ENCODE measurements at places on chromosomes 12 and 14. TPM values are rescaled to one million over a fixed set of nuclear protein-coding genes. Genes with fewer than 3 reads are reported as not detected.

DLGAP5 gene
- total RNA-seq, result not detected

ESRRB gene
- not detected for total RNA-seq

ENDOU gene
- total RNA-seq, result not detected

VAMP1 gene
- 5.9 TPM for total RNA-seq

CPM gene
- 35.0 TPM for total RNA-seq

TMEM119 gene
- 5.9 TPM for total RNA-seq

CLEC6A gene
- total RNA-seq, result not detected

- no peak for DNase-seq
- no peak overlapping the region for H3K4me3 ChIP-seq
- H3K36me3 ChIP-seq, result no peaks in the 10 kb centered on the region
- H3K27me3 ChIP-seq, result no peaks in the 10 kb centered on the region
- H3K27ac ChIP-seq, result no peak overlapping the region
Measured at GRCh38 chr12:5923751-5924150, 21.3 kb downstream of the ANO2 start.

DNA sequence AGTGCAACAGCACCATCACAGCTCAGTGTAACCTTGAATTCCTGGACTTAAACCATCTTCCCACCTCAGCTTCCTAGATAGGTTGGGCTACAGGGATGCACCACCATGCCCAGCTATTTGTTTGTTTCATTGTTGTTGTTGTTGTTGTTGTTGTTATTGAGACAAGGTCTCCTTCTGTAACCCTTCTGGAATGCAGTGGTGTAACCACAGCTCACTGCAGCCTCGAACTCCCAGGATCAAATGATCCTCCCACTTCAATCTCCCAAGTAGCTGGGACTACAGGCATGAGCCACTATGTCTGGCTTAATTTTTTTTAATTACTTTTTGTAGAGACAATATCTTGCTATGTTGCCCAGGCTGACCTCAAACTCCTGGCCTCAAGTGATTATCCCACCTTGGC is 1.2 kb upstream of the NEMP1 start:
- no peak overlapping the region for H3K4me3 ChIP-seq
- H3K4me1 ChIP-seq, result peaks cover 14% of the 10 kb centered on the region
- DNase-seq, result no peak
- no peaks in the 10 kb centered on the region for H3K27me3 ChIP-seq
- H3K36me3 ChIP-seq, result no peaks in the 10 kb centered on the region
- H3K27ac ChIP-seq, result no peak overlapping the region

GRCh38 chr12:42763682-42764081 is 174.1 kb upstream of the PRICKLE1 start:
- no peaks in the 10 kb centered on the region for H3K36me3 ChIP-seq
- H3K27ac ChIP-seq, result no peak overlapping the region
- H3K4me3 ChIP-seq, result no peak overlapping the region

DNA sequence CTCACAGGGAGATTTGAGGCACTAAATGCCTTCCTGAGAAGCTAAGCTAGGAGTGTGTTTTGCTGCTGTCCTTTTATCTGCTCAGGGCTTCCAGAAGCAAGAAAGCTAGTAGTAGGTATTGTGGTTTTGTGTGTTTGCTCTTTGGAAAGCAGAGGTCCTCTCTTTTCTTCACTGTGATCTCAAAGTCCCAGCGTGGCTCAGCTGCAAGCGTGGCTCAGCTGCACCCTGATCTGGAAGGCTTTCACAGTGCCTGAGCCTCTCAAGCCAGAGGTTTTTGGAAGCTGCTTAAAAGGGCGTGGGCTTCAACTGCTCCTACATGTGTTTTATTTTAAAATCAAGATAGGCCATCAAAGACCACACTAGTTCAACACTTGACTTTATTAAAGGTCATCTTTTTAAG is 337.4 kb upstream of the RGS6 start:
- H3K27ac ChIP-seq, result no peak overlapping the region
- no peaks in the 10 kb centered on the region for H3K36me3 ChIP-seq
- no peak overlapping the region for H3K4me3 ChIP-seq
- peaks cover 8% of the 10 kb centered on the region for H3K4me1 ChIP-seq

GRCh38 chr12:129067491-129067890 is 214.2 kb downstream of the GLT1D1 start:
- no peak overlapping the region for H3K27ac ChIP-seq
- no peaks in the 10 kb centered on the region for H3K36me3 ChIP-seq
- DNase-seq, result no peak
- H3K27me3 ChIP-seq, result no peaks in the 10 kb centered on the region

DNA sequence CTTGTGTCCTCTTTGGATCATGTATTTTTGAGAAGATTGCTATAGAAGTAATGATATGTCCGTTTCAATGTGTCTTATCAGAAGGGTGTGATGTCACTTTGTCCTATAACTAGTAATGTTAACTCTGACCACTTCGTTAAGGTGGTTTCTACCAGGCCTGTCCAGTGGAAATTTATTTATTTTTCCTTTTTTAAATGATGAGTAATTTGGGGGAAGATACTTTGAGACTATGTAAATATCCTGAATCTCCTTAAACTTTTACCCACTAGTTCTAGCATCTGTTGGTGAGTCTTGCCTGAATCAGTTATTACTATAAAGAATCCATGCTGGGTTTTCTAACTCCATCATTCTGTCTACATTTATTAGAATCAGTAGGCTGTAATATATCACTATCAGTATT is 15.3 kb downstream of the EP400 start:
- no peaks in the 10 kb centered on the region for H3K27me3 ChIP-seq
- no peak overlapping the region for H3K4me3 ChIP-seq
- H3K27ac ChIP-seq, result no peak overlapping the region
- peaks cover 10% of the 10 kb centered on the region for H3K4me1 ChIP-seq

- no peaks in the 10 kb centered on the region for H3K27me3 ChIP-seq
- H3K27ac ChIP-seq, result no peak overlapping the region
- no peaks in the 10 kb centered on the region for H3K36me3 ChIP-seq
Measured at GRCh38 chr14:74190927-74191575, 48.2 kb upstream of the VSX2 start.

DNA sequence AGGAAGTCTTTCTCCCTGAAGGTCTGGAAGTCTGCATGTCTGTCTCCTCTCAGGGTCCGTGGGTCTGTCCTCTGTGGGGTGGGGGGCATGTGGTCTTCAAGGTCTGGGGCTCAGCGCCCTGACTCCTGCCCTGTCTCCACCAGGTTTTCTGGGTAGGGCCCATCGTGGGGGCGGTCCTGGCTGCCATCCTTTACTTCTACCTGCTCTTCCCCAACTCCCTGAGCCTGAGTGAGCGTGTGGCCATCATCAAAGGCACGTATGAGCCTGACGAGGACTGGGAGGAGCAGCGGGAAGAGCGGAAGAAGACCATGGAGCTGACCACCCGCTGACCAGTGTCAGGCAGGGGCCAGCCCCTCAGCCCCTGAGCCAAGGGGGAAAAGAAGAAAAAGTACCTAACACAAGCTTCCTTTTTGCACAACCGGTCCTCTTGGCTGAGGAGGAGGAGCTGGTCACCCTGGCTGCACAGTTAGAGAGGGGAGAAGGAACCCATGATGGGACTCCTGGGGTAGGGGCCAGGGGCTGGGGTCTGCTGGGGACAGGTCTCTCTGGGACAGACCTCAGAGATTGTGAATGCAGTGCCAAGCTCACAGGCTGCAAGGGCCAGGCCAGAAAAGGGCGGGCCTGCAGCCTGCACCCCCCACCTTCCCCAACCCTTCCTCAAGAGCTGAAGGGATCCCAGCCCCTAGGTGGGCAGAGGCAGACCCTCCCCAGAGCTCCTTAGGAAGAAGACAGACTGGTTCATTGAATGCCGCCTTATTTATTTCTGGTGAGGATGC is 3.4 kb downstream of the AQP5 start:
- no peaks in the 10 kb centered on the region for H3K36me3 ChIP-seq
- H3K27me3 ChIP-seq, result peaks cover 9% of the 10 kb centered on the region
- peaks cover 47% of the 10 kb centered on the region for H3K4me1 ChIP-seq
- H3K27ac ChIP-seq, result no peak overlapping the region
- no peak for DNase-seq
- no peak overlapping the region for H3K4me3 ChIP-seq

DNA sequence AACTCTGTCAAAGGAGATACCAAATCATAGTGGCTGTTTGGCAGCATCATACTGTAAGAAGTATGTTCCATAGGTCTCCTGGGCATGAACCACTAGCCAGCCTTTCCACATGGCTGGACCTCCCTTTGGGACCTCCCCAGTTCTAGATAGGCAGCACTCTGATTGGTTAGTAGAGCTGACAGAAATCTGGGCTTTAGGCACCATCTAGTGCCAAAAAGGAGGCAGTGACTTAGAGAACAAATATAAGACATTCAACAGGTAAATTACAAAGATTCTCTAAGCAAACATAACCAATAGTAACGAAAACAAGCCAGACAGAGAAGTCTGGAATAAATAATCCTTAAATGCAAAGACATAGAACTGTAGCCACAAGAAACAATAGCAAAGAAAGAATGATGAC is 148.0 kb upstream of the PDE3A start:
- H3K27me3 ChIP-seq, result no peaks in the 10 kb centered on the region
- no peaks in the 10 kb centered on the region for H3K4me1 ChIP-seq
- H3K27ac ChIP-seq, result no peak overlapping the region

- H3K4me3 ChIP-seq, result no peak overlapping the region
- H3K36me3 ChIP-seq, result no peaks in the 10 kb centered on the region
- peaks cover 28% of the 10 kb centered on the region for H3K4me1 ChIP-seq
- no peak for DNase-seq
- H3K27me3 ChIP-seq, result no peaks in the 10 kb centered on the region
Measured at GRCh38 chr14:39264558-39264957, 30.8 kb downstream of the MIA2 start.

DNA sequence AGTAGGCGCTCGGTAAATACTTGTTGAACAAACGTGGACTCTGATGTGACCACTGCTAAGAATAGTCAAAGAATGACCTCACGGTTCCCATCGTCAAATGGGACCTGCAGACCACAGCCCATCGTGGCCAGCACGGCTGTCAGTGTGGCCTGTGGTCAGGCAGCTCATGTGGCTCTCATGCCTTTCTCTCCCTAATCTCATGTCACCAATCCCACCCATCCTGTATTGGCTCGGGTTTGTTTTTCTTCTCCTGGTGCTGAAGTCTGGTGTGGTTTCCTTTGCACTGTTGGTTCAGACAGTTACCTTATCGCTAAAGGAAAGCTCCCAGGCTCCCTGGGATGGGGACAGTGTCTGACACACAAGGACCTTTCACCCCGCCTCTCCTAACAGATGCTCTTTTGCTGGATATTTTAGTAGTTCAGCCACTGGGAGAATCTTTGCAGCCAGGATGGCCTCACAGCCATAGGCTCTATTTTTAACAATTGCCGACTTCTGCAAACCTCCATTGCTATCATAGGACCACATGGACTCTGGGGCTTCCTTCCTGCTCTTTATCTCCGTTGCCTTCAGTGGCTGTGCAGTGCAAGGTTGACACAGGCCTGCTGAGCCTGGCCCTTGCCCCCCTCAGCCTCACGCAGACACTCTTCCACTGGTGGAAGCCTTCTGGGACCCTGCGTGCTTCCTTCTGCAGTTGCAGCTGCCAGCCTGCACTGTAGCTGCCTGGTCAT is 293.1 kb upstream of the FKBP4 start:
- H3K27ac ChIP-seq, result no peak overlapping the region
- H3K4me1 ChIP-seq, result no peaks in the 10 kb centered on the region
- no peaks in the 10 kb centered on the region for H3K27me3 ChIP-seq
- H3K36me3 ChIP-seq, result no peaks in the 10 kb centered on the region

- DNase-seq, result no peak
- no peaks in the 10 kb centered on the region for H3K27me3 ChIP-seq
- no peaks in the 10 kb centered on the region for H3K36me3 ChIP-seq
- no peak overlapping the region for H3K4me3 ChIP-seq
Measured at GRCh38 chr12:6234906-6235305, 34.7 kb downstream of the CD9 start.

GRCh38 chr14:90969531-90970166 is 90.8 kb downstream of the RPS6KA5 start:
- H3K27me3 ChIP-seq, result no peaks in the 10 kb centered on the region
- no peak overlapping the region for H3K4me3 ChIP-seq
- no peak for DNase-seq
- H3K36me3 ChIP-seq, result no peaks in the 10 kb centered on the region
- H3K27ac ChIP-seq, result no peak overlapping the region

DNA sequence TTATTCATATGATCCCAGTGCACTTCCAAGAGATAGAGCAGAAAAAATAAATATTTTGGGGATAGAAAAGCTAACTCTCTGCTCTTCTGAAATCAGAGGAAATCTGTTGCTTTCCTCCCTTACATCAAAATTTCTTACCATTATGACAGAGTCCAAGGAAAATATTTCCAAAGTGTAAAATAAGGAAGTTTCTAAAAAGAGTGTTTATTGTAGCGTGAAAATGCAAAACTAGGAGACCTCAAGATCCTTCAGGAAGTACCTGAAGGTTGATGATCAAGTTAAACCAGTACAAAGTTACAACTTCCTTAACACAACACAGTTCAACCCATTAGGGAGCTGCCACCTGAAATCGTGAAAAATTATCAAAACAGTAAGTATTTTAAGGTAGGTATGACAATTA is at the start of gene OR6C2:
Gene OR6C2 (plus strand): TSS at position 301 of the 400 bp plus-strand sequence. CDS start 8,138 bp downstream, outside the sequence.
- no peak within 1 kb of the TSS for H3K27ac ChIP-seq
- H3K36me3 ChIP-seq, result no peaks in the 10 kb centered on the region
- DNase-seq, result no peak
- no peak within 1 kb of the TSS for H3K4me3 ChIP-seq

GRCh38 chr12:131923260-131923659 is 5.8 kb upstream of the PUS1 start:
- H3K36me3 ChIP-seq, result peaks cover 15% of the 10 kb centered on the region
- peaks cover under 1% of the 10 kb centered on the region for H3K4me1 ChIP-seq
- no peak overlapping the region for H3K27ac ChIP-seq
- DNase-seq, result no peak
- H3K4me3 ChIP-seq, result no peak overlapping the region
- no peaks in the 10 kb centered on the region for H3K27me3 ChIP-seq

GRCh38 chr12:87866578-87867292 is 162.5 kb downstream of the C12orf50 start:
- no peak overlapping the region for H3K27ac ChIP-seq
- H3K27me3 ChIP-seq, result no peaks in the 10 kb centered on the region
- H3K4me3 ChIP-seq, result no peak overlapping the region
- no peaks in the 10 kb centered on the region for H3K36me3 ChIP-seq
- no peaks in the 10 kb centered on the region for H3K4me1 ChIP-seq
- DNase-seq, result no peak

DNA sequence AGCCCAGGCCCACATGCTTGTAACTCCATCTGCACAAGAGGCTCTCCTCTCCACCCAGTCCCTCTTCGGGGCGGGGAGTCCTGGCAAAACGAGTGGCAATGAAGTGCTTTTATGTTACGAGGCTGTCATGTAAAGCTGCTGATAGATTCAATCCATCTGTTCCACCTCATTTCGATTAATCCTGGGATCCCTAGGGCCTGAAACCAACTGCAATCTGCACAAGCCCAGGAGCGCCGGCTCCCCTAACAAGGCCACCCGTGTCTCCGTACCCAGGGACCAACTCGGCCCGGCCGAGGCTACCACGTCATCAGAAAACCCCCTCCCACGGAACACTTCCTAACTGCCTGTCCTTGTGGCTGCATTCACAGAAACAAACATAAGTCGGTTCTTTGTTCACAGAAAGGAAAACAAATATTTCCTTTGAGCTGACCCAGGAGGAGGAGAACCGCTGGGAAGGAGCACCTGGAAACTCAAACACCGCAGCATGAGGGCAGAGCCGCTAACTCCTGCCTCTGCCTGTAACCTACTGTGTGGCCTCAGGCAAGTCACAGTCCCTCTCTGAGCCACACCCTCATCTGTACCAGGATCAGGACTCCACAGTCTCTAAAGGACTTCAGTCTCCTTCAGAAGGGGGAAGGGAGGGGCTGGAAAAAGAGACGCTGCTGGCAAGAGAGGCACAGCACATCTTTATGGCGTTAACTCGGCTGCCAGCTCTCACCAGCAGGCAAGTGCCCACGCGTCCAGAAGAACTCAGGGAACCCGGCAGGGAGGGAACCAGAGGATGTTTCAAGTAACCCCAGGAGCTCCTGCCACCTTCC is 47.8 kb downstream of the CCDC88C start:
- no peaks in the 10 kb centered on the region for H3K27me3 ChIP-seq
- peaks cover 46% of the 10 kb centered on the region for H3K4me1 ChIP-seq
- DNase-seq, result peak; percentile 59

Data from body of pancreas (tissue), 4 donors.